ENCODE measurements at places on chromosomes 1 and 21. TPM values are rescaled to one million over a fixed set of nuclear protein-coding genes. Genes with fewer than 3 reads are reported as not detected.

DNA sequence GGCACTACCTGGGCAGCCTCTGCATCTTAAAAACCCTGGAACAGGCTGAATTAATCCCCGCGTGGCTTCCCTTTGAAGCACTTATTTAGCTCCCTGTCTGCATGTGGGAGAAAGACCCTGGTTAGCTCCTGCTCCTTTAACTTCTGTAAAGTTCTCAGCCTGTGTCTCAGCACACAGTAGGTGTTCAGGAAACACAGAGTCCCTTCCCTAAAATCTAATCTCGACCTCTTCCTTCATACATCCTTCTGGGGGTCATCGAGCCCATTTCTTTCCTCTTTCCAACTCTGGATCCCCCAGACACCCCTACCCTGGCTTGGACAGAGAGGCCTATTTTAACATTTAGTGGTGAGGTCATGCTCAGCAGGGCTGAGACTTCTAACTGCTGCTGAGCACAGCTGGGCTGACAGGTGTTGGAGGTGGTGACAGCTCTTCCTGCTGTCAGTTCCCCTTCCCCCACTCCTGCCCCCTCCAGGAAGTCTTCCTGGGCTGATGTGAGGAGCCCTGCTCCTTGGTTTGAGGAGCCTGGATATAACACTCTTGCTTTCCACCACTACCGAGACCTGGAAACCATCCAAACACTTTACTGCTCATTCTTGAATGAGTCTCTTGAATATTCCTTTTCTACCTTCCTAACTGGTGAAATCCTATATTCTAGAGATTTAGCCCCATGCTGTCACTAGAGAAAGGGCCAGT is 5.3 kb downstream of the E2F2 start:
- no peak for DNase-seq

DNA sequence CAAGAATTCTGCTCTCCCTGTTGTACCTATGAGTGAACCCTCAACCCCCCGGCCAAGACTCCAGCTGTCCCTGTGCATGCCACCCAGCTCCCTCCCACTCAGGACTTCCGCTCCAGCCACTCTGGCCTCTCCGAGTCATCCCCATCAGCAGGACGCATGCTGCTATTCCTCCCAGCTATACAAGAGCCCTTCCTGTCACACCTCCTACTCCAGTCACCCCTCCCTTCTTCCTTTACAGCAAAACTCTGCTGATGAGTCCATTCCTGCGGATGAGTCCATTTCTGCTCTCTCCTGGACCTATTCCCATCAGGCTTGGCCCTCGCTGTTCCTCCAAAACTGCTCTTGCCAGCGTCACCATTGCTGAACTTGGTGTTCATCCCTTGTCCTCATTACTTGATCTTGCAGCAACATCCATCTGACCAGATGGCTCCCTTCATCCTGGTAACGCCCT is 42.2 kb downstream of the H3-3A start:
- DNase-seq = no peak

- peak; percentile 57 for DNase-seq
Observed at GRCh38 chr1:93616996-93617669, 64.5 kb downstream of the BCAR3 start.

- DNase-seq = no peak
Observed at GRCh38 chr1:15334995-15335394, 74.7 kb upstream of the EFHD2 start.

DNA sequence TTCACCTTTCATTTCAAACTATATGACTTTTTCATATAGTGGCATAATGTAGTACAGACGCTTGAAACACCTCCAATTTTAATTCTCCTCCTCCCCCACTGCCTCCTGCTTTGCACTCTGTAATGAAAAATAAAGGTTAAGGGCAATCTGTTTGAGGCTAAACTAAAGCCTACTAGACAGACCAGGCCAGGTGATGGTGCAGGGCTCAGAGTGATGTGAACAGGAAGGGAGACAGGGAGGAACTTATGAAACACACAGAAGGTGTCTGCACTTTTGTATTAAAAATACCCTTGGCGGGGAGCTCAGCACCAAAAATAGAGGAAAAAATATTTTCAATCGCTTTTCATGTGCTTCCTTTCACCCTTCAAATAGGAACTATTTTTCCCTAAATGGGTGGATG is 415.4 kb downstream of the LMO4 start:
- DNase-seq = no peak

TENT5C gene
- total RNA-seq = 0.45 TPM

DNA sequence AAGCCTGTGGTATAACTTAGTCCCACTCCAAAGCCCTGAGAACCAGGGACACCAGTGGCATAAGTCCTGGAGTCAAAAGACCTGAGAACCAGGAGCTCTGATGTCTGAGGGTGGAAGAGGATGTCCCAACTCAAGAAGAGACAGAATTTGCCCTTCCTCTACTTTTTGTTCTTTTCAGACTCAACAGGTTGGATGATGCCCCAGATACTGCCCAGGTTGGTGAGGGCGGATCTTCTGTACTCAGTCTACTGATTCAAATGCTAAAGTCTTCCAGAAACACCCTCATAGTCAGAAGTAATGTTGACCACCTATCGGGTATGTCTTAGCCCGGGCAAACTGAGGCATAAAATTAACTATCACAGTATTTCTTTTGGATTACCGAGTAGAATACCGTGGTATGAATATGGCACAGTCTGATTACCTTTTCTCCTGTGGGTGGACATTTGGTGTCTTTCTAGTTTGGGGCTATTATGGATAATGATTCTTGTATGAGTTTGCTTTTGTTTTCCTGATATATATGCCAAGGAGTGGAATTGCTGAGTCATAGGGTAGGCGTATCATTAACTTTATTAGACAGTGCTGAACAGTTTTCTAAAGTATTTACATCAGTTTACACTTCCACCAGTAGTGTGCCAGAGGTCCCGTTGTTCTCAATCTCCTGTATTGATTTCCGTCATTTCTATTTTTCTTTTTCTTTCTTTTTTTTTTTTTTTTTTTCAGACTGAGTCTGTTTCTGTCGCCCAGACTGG is 3.2 kb upstream of the CHAF1B start:
- peak; percentile 26 for DNase-seq

UBE2U gene
- total RNA-seq = not detected

DNA sequence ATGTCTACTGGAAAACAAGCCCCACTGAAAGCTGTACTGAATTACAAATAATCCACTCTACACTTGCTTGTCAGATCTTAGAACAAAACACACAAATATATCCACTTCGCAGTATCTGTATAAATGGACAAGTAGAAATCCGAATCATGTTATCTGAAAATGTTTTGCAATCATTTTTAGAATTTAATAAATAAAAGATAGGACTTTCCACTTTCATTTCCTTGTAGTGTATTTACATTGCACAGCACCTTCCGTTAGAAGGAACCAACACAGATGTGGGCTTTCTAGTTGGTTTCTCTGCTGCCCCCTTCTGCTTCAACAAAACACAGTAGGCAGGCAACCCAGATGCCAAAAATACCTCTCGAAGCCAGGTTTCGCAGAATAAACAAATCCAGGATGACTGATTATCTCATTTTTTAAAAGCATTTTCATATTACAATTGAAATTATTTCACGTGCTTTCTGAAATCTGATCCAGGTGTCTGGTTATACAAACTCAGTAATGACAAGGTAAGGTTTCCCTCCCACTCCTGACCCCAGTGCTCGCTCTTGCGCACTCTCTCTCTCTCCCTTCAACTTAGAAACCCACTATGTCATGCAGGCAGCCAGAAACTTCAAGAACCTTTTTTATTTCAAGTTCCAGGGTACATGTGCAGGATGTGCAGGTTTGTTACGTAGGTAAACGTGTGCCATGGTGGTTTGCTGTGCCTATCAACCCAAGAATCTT is 389.9 kb downstream of the SMYD3 start:
- peak; percentile 63 for DNase-seq

CLDN8 gene
- total RNA-seq = not detected

FGR gene
- not detected for total RNA-seq

VPS13D gene
- 37.5 TPM for total RNA-seq

CELA2B gene
- not detected for total RNA-seq

GRCh38 chr1:1600861-1601563 is 1.1 kb upstream of the FNDC10 start:
- no peak for DNase-seq

YRDC gene
- 8.9 TPM for total RNA-seq

Data from fibroblast of the aortic adventitia (primary cell).